Stimulated activated CD8-positive, alpha-beta memory T cell treated with anti-CD3 and anti-CD28 coated beads, Interleukin-4, amount 100 ng/mL, for 24 hours (primary cell): ENCODE measurements at places on chromosomes 13 and 19.

GRCh38 chr13:104766319-104766718, 1700.1 kb upstream of the SLC10A2 start:
- no peak for DNase-seq

- no peak for DNase-seq
Measured at GRCh38 chr19:35750167-35750566, 1.8 kb downstream of the LIN37 start.

DNA sequence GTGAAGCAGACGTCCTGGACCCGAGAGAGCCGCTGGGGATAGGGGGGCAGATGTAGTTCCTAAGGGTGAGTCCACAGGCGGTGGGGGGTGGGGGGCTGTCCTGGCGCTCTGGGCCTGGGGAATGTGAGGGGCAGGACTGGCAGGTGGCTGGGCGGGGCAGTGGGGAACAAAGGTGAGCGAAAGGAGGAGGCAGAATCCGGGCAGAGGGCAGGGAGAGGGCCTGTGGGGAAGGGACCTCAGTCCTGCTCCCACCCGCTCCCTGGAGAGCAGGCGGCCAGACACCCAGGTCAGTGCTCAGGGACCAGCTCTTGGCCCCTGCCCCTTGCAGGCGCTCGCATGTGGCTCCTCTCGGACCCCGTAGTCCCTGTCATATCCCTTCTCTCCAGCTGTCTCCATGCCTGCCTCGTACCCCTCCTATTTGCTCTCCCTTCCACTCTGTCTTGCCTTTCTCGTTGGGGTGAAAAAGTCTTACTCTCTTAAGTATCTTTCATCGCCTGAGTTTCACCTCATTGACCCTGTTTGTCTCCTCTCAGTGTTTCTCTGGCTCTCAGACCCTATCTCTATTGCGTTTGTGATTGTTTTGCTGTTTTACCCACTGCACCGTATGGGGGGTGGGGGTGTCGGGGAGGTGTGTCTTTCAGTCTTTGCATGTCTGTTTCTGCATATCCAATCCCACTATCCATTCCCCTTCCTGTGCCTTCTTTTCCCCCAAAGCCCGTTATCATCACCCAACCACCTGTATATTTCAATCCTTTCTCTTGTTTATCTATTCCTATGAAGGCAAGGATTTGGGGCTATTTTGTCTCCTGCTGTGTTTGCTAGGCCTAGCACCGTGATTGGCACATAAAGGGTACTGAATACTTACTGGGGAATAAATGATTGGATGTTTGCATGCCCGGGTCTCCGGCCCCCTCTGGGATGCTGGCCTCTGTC, 5.8 kb downstream of the SPHK2 start:
- no peak for DNase-seq

GRCh38 chr13:84641491-84641890, 759.2 kb upstream of the SLITRK1 start:
- no peak for DNase-seq

- DNase-seq: no peak
Measured at GRCh38 chr19:56134654-56134921, 6.5 kb upstream of the ZNF444 start.

DNA sequence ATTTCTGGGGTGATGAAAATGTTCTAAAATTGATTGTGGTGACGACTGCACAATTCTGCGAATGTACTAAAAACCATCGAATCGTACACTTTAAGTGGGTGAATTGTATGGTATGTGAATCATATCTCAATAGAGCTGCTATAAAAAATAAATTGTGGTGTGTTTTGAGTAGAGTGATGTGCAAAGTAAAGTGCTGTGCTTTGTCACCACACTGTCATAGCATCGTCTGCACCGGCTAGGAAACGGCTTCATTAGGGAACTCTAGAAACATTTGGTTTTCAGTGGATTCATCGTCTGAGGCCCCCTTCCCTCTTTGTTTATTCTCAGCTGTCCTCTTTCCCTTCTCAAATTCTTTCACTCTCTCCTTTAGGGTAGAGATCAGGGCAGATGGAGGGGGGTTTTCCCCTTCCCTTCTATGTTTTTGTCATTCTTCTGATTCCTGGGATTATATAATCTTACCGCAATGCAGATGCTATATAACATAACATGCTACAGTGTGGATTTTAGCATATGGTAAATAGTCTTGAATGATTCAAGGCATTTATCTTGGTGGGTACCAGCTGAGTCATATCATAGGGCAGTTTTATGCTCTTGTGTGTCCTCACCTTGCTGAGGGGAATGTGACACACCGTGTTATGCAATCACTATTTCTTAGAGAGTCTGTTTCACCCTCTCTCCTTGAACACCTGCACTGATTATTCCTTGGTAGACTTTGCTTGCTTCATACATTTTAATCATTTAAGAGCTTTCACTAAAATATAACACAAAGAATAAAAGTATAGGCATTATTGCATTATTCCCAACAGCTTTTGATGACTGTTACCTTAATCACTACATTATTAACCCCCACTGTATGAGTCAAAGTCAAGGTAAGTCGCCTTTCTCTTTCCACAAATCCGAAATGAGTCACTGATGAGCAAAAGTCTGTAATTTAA, 239.4 kb downstream of the DCLK1 start:
- no peak for DNase-seq

DNA sequence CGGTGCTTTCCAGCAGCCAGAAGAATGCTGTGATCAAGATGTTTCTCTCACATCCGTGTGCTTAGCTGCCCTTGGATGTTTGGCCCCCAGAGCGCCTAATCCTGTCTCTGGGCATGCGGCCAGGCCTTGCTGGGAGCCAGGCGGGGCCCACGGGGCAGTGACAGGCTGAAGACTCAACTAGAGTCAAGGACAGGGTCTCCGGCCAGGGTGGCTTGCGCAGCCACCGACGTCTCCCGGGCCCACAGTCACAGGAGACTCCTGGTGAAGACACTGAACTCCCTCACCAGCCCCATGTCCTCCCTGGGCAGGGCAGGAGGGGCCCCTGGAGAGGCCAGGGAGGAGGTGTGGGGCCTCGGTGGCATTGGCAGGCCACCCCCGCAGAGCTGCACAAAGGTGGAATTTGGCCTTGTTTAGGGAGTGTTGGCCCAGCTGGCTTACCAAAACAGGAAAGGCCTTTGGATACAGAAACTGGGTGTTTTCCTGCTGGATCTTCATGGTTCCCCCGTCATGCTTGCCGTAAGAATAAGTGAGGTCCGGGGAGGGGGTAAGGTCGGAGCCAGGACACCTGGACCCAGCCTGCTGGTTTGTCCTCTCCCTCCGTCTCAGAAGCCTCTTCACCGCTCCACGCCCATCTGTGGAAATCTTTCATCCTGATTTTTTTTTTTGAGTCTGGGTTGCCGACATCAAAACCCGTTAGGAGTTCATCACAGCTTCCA, 10.0 kb upstream of the NDUFS7 start:
- no peak for DNase-seq

- DNase-seq: no peak
Measured at GRCh38 chr19:35796645-35797542, 15.8 kb downstream of the PRODH2 start.

DNA sequence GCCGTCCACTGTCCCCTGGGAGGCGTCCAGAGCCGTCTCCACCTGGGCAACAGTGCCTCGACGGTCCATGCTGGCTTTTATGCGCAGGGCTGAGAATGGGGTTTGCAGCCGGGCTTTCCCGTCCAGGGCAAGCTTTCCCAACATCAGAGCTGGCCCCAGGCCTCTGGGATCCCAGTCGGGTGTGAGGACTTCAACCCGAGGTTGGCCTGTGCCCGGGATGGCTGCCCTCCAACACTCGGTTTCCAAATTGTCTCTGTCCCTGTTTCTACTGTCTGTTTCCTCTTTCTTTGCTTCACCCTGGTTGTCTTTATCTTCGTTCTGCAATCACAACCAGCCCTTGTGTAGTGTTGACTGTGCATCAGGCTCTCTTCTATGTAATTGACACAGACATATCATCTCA, at the start of gene IFNL4:
IFNL4 (minus strand) TSS at position 51 of the 400 bp plus-strand sequence.
- no peak for DNase-seq

- no peak for DNase-seq
Measured at GRCh38 chr19:11265785-11266236, 3.5 kb upstream of the DOCK6 start.

- no peak for DNase-seq
Measured at GRCh38 chr19:46320559-46320958, 23.7 kb downstream of the HIF3A start.

GRCh38 chr19:21143854-21144253, 2.0 kb downstream of the ZNF431 start:
- no peak for DNase-seq

GRCh38 chr13:92560883-92561282, 665.7 kb upstream of the GPC6 start:
- no peak for DNase-seq
